ENCODE measurements at places on chromosomes 3 and 15.

DNA sequence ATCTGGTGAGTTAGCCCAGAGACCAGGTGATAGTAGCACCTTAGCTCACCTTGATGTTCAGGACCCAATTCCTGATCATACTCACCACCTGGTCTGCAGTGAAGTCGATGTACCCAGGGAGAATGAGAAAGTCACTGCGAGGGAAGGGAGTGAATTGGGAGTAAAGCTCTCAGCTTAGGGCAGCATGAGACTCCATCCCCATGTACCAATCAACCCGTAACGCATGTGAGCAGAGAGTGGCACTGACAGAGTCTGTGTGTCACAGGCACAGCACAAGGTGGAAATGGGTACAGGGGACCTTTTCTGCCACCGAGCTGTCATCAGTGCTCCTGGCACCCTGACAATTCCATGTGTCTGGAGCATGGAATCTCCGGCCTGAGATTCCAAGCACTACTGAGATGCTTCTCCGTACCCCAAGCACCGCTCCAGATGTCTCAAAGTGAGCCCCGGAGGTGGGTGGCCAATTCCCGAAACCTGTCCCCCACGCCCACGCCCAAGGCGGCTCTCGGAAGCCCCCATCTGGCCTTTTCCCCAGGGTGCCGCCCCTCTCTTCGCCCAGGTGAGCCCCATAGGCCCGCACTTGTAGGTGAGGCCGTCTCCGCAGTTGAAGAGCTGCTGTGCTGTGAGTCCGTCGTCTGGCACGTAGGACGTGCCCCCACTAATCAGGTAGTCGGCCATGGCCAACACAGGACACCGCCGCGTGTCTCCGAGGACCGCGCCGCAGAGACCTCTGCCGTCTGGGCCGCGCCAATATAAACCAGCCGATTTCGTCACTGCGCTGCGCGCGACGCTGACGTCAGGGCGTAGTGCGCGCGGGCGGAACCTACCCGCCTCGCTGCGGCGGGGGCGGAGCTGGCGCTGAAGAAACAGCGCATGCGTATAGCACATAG lies at the start of gene IMPDH2:
IMPDH2 (minus strand) TSS at position 726 of the 890 bp plus-strand sequence; CDS start at position 678, 48 bp downstream.
- DNase-seq, result peak; percentile 81

- peak; percentile 38 for DNase-seq
Observed at GRCh38 chr3:48634661-48635221, 520 bp downstream of the SLC26A6 start.

DNA sequence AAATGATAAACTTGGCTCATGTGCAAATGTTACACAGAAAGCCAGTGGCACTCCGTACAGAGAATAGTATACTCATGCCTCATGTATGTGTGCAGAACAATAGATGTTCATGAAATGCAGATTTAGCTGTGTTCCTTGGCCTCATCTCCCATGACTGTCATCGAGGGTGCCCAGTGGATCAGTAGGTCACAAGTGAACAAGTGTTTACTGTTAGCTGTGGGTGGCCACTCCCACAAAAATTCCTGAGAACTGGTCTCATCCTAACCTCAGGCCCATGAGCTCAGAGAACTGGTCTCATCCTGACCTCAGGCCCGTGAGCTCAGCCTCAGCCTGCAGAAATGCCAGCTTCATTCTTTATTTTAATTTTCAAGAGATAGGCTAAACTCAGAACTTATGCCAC lies 124.1 kb downstream of the GADL1 start:
- peak; percentile 94 for DNase-seq

DNA sequence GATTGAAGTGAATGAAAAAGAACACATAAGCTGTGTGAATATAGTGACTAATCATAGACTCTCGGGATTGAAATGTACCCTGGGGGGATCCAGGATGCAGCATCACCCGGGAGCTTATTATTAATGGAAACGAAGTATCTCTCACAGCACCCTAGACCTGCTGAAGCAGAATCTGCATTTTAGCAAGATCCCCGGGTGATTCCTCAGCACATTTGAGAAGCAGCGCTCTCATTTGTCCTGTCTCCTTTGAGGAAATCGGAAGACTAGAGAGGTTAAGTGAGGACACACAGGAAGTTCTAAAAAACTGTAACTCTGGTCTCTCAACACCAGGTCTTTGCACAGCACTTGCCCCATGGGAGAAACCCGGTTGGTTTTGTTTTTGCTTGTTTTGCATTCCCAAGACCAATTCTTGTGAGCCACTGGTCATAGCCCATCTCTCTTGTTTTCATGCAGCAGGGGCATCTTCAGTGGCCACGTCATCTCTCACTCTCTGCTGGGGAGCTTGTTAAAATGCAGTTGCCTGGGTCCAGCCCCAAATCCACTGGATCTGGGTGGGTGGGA lies 30.2 kb downstream of the ZNF710 start:
- DNase-seq, result no peak

- DNase-seq, result no peak
Observed at GRCh38 chr3:14678015-14678503, 3.1 kb downstream of the C3orf20 start.
